Bronchial epithelial cell (primary cell): ENCODE measurements at places on chromosomes 5 and 9.

DNA sequence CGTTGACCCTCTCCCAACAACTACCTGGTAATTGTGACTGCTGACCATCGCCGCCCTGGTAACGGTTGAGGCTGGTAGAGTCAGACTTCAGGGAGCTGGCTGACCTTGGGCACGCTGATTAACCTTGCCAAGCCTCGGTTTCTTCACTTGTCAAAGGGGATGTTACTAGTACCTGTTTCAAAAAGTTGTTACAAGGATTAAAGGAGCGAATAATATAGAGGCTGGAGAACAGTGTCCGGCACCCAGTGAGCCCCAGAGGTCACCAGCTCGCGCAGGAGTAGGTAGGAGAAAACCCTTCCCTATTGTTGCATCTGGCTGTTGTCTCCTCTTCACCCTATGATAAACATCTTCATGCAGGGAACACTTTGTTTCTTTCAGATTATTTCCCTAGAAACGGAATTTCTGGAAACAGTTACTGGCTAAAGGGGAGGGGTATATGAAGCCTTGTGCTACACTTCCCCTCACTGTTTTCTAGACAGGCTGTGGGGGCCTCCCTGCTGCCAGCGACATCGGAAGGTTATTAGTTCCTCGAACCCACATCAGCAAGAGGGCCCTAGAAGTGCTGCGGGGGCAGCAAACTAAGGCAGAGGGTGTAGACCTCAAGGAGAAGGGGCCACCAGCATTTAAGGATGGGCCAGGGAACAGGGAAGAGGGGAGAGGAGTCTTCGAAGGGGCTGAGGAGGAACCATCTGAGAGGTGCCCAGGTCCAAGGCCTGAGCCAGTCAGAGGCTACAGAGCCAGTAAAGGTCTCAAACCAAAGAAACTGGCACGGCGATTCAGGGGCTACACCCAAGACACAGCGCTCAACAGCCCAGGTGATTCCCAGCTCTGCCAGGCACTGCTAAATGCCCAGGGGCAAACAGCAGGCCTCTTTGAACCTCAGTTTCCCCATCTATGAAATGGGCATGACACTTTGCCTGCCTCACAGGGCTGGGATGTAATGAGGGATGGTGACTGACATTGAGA is 37.6 kb downstream of the HRH2 start:
- no peak for DNase-seq

DNA sequence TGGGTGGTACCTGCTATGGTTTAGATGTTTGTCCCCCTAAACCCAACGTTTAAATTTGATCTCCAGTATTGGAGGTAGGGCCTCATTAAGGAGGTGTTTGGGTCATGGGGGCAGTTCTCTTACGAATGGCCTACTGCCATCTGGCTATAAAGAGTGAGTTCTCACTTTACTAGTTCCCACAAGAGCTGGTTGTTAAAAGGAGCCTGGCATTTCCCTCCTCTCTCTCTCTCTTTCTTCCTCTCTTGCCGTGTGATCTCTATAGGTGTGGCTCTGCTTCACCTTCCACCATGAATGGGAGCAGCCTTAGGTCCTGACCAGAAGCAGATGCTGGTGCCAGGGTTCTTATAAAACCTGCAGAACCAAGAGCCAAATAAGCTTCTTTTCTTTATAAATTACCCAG is 193.2 kb upstream of the CDH6 start:
- no peak for DNase-seq

DNA sequence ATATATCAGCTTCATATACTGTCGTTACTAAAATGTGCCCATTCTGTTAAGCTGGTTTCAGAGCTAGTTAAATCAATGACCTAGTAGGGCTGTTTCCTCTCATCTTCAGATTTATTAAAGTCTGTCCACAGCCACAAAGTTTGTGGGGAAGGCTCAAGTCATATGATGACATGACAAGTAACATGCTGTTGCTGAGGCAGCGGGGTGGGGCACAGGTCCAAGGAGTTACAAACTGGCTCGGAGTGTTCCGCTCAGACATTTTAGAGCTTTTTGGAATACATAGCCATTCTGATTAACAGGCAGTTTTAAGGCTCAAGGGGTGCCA is 2.7 kb upstream of the ANP32B start:
- no peak for DNase-seq

GRCh38 chr5:123599171-123599570 is 87.2 kb downstream of the CSNK1G3 start:
- no peak for DNase-seq

DNA sequence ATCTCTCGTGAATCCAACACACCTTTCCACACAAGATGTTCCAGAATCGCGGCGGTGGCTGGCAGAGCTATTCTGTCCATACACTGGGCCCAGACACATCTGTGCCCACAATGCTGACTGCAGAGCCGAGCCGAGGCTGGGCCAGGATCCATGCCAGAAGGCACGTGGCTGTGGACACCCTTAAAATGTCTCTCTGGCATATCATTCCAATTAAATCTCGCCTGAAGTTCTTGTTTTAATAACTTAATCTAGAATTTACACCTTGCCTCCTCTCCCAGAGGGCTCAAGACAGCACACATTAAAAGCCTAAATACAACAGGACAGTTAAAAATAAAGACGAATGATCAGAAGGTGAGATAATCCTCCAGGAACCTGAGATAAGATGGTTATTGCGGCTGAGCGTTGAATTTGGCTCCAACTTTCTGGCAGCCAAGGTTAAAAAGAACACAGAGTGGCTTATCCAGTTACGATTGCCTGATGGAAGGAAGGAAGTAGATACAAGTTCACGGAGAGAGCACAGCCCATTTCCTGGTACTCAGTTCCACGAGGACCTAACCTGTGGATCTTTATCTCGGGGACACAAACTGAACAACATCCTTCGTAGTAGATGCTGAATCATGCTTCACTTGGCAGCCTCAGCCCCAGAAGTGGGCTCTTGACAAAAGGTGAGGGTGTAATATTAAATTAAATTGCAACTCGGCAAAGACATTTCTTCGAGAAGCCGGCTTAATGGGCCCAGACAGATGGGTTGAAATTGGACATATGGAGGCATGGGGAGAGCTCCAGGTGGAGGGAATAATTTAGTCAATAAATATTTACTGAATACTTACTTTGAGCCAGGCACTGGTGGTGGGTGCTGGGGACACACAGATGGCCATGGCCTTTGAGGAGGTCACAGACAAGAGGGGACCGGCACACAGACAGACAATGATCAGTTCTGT is 86.0 kb upstream of the TBC1D2 start:
- no peak for DNase-seq

DNA sequence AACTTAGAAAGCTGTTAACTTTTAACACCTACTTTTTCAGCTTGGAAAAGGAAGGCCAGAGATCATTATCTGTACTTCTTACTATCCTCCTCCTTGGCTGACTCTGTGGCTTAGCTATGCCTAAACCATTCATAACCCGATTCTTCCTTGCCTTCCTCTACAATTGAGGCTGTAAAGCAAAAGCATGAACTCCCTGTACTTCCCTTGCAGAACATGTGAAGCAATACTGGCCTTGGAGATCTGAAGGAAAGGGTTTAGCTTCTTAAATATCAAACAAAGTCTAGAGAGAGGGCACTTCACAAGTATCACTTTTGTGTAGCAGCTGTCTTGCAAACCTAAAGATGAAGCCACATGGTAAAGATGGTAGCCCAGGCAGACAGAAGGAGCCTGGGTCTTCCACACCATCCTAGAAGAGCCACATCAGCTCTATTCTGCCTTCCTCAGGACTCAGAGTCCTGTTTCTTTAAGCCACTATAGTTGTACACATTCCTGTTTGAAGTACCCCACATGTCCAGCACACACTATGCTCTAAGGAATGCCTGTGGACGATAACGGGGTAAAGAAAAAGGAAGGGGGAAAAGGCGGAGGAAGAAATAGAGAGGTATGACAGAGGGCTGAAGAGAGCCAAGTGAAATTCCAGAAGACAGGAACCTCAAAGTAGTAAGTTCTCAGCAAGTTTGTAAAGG is 169.2 kb downstream of the SLIT3 start:
- DNase-seq = no peak

GRCh38 chr9:38224941-38225340 is 155.9 kb upstream of the SHB start:
- DNase-seq = no peak
